ENCODE measurements at places on chromosomes 6 and 20. TPM values are rescaled to one million over a fixed set of nuclear protein-coding genes. Genes with fewer than 3 reads are reported as not detected.

The OR2H2 gene
- not detected for total RNA-seq

The TBXT gene
- not detected for total RNA-seq

The PROKR2 gene
- total RNA-seq: not detected

The SPTLC3 gene
- total RNA-seq: 2.1 TPM

The SIRPD gene
- not detected for total RNA-seq

All from epithelial cell of alveolus of lung (primary cell).